GM13977 (cell line): ENCODE measurements at places on chromosomes 3 and 15.

DNA sequence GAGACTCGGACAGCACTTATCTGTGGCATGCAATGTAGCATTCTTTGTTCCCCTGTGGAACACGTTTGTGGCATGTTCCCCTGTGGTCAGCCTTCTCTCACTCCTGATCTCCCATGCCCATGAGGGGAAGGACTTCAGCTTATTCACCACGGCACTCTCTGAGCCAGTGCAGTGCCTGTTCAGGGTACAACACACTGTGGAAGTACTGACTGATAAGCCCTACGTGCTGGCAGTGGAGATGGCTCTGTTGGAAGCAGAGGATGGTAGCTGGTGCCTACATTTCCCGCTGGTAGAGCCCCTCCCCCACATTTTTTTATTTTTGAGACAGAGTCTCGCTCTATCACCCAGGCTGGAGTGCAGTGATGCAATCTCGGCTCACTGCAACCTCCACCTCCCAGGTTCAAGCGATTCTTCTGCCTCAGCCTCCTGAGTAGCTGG lies 43.5 kb upstream of the ETV5 start:
- DNase-seq: no peak

DNA sequence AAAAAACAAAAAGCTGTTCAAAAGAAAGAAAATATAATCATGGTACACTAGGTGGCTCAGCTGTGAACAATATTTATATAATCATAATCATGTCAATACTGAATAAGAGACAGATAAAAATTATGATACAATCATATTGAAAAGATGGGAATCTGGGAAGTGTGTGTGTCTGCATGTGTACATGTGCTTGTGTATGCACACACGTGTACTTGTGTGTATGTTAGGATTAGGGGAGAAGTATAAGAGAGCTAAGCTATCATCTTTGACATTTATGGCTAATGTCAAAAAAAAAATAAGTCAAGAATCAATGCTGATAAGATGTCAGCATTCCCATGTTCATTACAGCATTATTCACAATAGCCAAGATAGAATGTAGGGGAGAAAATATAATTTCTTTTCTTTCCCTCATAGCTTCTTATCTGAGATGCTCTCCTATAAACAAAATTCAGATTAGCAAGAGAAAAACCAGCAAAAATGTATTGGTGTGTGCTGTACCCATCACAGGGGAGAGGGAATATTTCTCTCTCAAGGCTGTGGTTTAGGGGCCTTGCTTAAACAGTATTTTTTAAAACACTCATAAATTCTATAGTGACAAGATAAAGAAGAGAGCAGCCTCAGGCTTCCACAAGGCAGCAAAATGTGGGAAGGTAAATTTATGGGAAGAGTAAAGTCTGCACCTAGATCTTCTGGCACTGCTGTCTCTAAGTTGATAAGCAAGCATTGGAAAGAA lies 63.4 kb upstream of the ITGA11 start:
- DNase-seq: no peak

DNA sequence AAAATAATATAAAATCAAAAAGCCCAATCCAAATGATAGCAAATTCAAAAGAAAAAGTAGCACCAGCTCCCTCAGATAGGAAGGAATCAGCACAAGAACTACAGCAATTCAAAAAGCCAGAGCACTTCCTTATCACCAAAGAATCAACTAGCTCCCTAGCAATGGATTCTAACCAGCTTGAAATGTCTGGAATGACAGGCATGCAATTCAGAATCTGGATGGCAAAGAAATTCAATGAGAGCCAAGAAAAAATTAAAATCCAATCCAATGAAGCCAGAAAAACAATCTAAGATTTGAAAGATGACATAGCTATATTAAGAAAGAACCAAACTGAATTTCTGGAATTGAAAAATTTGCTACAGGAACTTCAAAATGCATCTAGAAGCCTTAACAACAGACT lies 1334.4 kb upstream of the ALCAM start:
- DNase-seq: no peak

- DNase-seq: no peak
These were observed 68.5 kb downstream of the CPN2 start for GRCh38 chr3:194282436-194283122.

DNA sequence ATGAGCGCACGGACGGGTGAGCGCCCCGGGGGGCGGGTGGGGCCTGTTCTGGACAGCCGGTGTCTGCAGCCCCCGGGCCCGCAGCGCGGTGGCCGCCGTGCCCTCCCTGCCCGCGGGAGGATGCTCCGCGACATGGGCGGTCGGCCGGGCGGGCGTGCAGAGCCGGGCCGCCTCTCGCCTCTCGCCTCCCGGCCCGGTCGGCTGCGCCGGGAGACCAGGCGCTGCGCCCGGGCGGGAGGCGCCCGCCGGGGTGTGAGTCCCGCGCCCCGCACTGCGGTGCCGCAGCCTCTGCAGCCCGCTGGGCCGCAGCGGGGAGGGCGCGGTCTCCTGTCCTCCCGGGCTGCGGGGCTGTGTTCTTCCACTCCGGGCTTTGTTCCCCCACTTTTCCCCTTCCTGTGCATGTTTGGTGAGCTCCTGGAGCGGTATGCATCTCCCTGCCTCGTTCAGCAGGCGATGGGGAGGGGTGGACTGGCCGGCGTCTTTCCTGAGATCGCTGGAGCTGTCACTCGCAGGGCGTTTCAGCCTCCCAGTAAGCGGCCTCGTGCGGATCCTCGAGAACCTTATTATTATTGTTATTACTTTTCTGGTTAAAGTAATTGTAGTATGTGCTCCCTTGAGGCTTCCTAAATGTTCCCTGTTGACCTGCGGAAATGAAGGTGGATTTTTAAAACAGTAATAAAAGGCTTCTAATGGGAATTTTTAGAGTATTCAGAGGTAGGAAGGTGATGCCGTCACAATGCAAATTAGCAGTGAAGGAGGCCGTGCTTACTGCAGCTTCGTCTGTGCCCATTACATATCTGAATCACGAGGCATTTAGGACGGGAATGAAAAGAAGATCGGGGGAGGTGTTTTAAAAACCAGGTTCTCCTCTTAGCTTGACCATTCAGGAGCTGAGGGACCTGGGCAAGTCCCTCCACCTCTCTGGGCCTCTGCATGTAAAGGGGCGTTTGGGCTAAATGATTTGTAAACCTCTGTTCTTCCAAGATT lies 593 bp downstream of the TMOD2 start:
- peak; percentile 53 for DNase-seq

- DNase-seq: peak; percentile 44
These were observed 1.4 kb downstream of the LYSMD2 start for GRCh38 chr15:51736069-51736468.
